Fibroblast of lung (primary cell): ENCODE measurements at places on chromosomes 11 and 22. TPM values are rescaled to one million over a fixed set of nuclear protein-coding genes. Genes with fewer than 3 reads are reported as not detected.
A peak's percentile ranks its signal among the peaks of the same experiment; 100 is the strongest.

GRCh38 chr11:128587415-128587814 is at the start of gene ETS1:
Gene ETS1, minus strand, starts transcription at chr11:128587558. Its CDS starts 14,428 bp downstream, at chr11:128573130.
- peaks cover 2% of the 10 kb centered on the region for H3K4me1 ChIP-seq
- no peak for DNase-seq
- no peaks in the 10 kb centered on the region for H3K36me3 ChIP-seq
- H3K27me3 ChIP-seq = peaks cover 4% of the 10 kb centered on the region
- H3K27ac ChIP-seq = no peak within 1 kb of the TSS

GRCh38 chr11:19374151-19374569 is 133.4 kb upstream of the E2F8 start:
- no peaks in the 10 kb centered on the region for H3K27me3 ChIP-seq
- no peaks in the 10 kb centered on the region for H3K36me3 ChIP-seq
- no peak overlapping the region for H3K27ac ChIP-seq
- peaks cover 22% of the 10 kb centered on the region for H3K4me1 ChIP-seq

DNA sequence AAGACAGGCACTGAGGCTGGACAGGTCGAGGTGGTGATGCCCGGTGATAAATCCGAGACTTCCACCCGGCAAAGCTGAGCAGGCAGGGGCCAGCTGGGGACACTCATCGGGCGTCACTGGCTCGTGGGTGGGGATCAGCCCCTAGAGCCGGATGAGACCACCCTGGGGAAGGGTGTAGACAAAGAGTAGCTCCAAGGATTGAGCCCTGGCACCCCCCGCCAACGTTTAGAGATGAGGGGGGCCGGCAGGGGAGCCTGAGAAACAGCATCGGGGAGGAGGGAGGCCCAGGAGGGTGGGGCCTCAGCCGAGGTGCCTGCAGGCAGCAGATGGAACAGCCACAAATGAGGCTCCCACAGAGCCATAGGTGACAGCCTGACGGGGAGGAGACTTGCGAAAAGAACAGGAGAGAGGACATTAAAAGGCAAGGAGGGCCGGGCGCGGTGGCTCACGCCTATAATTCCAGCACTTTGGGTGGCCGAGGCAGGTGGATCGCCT is 27.4 kb upstream of the CBX7 start:
- H3K4me1 ChIP-seq = peaks cover 31% of the 10 kb centered on the region
- no peak overlapping the region for H3K27ac ChIP-seq
- H3K4me3 ChIP-seq = no peak overlapping the region
- DNase-seq = no peak
- no peaks in the 10 kb centered on the region for H3K36me3 ChIP-seq

DNA sequence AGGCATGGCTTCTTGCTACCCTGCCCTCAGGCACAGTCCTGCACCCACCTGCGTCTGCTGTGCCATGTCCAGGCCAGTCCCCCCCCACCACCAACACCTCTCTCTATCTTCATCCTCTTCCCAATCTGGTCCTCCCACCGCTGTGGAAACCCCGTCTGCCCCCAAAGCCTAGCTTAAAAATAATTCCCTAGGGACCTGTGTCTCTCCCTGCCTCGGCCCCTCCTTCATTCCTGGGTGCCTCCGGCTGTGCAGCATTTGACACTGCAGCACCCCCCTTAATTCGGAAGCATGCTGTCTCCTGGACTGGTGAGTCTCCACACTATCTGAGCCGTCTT is 2.5 kb upstream of the ASCL2 start:
- H3K27ac ChIP-seq = no peak overlapping the region
- H3K36me3 ChIP-seq = no peaks in the 10 kb centered on the region
- H3K4me3 ChIP-seq = no peak overlapping the region
- H3K4me1 ChIP-seq = no peaks in the 10 kb centered on the region
- peaks cover 8% of the 10 kb centered on the region for H3K27me3 ChIP-seq

DNA sequence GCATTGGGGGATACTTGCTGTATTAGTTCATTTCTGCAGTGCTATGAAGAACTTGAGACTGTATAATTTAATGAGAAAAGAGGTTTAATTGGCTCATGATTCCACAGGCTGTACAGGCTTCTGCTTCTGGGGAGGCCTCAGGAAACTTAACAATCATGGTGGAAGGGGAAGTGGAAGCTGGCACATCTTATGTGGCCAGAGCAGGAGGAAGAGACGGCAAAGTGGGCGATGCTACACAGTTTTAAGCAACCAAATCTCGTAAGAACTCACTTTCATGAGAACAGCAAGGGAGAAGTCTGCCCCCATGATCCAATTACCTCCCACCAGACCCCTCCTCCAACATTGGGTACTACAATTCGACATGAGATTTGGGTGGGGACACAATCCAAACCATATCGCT is 55.1 kb downstream of the TMPRSS5 start:
- no peak for DNase-seq
- no peaks in the 10 kb centered on the region for H3K27me3 ChIP-seq
- no peaks in the 10 kb centered on the region for H3K36me3 ChIP-seq
- H3K4me1 ChIP-seq = no peaks in the 10 kb centered on the region

DNA sequence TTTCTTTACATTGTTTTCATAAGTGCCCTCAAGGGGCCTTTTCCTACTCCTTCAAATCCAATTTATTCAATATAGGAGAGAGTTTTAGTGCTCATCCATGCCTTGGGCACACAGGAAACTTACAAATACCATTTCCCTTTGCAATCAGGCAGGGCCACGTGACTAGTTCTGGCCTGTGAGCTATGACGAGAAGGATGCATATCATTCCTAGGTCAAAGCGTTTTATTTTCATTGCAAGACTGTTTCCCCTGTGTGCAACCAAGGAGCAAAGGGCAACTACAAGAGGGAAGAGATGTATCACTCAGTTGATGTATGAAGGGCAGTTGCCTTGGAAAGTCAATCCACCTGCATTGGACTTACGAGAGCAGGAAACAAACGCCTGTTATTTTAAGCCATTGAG is 1.9 kb upstream of the TRAF6 start:
- no peak overlapping the region for H3K27ac ChIP-seq
- no peaks in the 10 kb centered on the region for H3K27me3 ChIP-seq
- peaks cover 2% of the 10 kb centered on the region for H3K4me1 ChIP-seq
- no peak overlapping the region for H3K4me3 ChIP-seq

DNA sequence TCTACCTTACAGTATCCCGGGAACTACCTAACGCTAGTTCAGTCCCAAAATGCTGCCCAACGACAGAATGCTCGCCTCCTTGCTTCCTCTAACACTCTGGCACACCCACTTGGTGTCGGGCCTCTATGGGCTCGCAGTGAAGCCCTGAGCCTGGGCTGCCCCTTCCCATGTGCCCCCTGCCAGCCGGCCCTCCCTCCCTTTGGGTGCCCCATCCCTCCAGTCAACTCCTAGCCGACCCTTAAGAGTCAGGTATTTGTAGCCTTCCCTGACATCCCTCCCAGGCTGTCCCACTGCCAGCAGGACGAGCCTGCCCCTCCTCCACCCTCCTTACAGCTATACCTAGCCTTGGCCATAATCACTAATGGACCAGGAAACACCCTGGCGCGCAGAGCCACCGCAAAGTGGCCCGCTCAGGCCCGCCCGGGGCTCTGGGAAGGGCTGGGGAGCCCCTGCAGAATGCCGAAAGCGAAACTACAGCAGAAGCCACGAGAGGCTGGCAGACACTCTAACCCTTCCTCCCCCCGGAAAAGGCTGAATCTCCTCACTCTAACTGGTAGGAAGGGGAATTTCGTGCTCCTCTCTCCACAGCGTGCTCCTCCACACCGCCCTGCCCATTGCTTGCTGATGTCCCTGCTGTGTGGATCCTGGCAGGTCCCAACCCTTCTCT is 8.2 kb downstream of the CBX7 start:
- no peaks in the 10 kb centered on the region for H3K36me3 ChIP-seq
- H3K4me1 ChIP-seq = peaks cover 3% of the 10 kb centered on the region
- peak overlapping the region; percentile 96 for H3K4me3 ChIP-seq
- peak; percentile 38 for DNase-seq

DNA sequence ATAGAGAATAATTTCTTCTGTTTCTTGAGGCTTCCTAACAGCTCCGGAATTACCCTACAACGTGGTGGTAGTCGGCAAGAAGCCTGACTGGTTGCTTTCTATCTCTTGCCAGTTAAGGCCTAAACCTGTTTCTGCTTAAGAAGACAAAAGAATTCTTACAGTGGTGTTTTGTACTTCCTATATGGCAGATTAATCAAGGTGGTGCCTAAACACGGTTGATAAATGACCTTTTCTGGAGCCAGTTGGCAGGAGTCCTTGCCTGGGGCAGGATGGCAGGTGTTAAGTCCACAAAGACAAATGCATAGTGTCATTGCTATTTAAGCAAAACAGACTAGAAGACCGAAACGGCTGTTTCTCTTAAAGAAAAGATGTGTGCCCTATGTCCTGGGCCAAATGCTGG is 9.9 kb downstream of the GVQW3 start:
- no peaks in the 10 kb centered on the region for H3K36me3 ChIP-seq
- DNase-seq = peak; percentile 60
- no peak overlapping the region for H3K4me3 ChIP-seq
- no peaks in the 10 kb centered on the region for H3K27me3 ChIP-seq
- H3K27ac ChIP-seq = no peak overlapping the region

- peaks cover 19% of the 10 kb centered on the region for H3K4me1 ChIP-seq
- no peaks in the 10 kb centered on the region for H3K27me3 ChIP-seq
- H3K4me3 ChIP-seq = no peak overlapping the region
- H3K27ac ChIP-seq = peak overlapping the region; percentile 79
Observed at GRCh38 chr11:67278135-67278938, 10.8 kb upstream of the ANKRD13D start.

GRCh38 chr11:63838678-63839507 is at the start of gene MARK2:
Gene MARK2, plus strand, starts transcription at chr11:63839110. Its CDS starts 397 bp downstream, at chr11:63839507.
- H3K27me3 ChIP-seq = no peaks in the 10 kb centered on the region
- H3K36me3 ChIP-seq = no peaks in the 10 kb centered on the region
- peak; percentile 98 for DNase-seq
- H3K4me1 ChIP-seq = peaks cover 13% of the 10 kb centered on the region
- peak within 1 kb of the TSS; percentile 44 for H3K27ac ChIP-seq
- H3K4me3 ChIP-seq = peak within 1 kb of the TSS; percentile 58

- no peaks in the 10 kb centered on the region for H3K4me1 ChIP-seq
- no peaks in the 10 kb centered on the region for H3K27me3 ChIP-seq
- H3K27ac ChIP-seq = no peak overlapping the region
- no peaks in the 10 kb centered on the region for H3K36me3 ChIP-seq
Observed at GRCh38 chr22:46956498-46957215, 194.2 kb downstream of the TBC1D22A start.

DNA sequence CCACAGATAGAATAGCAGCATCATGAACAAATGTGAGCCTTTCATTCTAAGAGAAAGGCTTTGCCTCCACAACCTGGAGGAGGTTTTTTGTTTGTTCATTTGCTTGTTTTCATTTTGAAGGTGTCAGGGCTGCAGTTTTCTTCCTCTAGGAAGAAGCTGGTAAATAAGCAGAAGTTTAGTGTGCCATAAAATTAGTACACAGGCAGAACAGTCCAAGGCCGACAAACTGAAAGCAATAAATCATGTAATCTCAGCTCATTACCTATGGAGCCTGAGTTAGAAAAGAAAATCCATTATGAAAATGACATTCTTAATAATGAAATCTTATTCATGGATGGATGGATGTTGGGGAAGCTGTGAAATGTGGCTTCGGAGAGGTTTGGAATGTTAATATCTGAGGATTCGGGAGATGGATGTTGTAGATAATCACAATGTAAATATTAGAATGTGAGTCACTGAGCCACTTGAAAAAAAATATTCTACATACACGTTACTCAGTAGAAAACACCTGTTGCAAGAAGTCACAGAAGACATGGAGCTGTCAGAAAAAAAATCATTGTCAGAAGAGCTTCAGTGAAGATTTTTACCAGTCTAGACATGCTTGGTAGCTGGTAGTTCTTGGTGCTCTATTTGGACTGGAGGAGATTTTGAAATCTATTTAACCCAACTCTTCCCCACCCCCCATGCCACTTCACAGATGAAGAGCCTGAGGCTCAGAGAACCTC is 15.0 kb upstream of the ZDHHC13 start:
- peaks cover 16% of the 10 kb centered on the region for H3K27me3 ChIP-seq
- no peaks in the 10 kb centered on the region for H3K36me3 ChIP-seq
- DNase-seq = no peak
- H3K4me1 ChIP-seq = no peaks in the 10 kb centered on the region

DNA sequence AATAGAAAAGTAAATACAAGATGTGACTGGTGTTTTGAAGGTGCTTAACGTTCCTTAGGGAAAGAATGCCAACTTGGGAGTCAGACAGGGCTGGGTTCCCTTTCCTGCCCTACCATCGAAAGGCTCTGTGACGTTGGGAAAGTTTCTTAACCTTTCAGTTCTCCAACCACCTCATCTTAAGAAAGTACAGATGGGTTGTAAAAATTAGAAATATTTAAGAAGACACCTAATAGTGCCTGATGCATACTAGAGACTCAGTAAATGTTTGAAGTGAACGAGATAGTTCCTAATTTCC is 1.1 kb downstream of the GTPBP1 start:
- no peaks in the 10 kb centered on the region for H3K36me3 ChIP-seq
- peaks cover 7% of the 10 kb centered on the region for H3K4me1 ChIP-seq
- H3K27ac ChIP-seq = peak overlapping the region; percentile 95

GRCh38 chr11:70549386-70549785 is 151.1 kb downstream of the CTTN start:
- H3K27ac ChIP-seq = no peak overlapping the region
- no peak for DNase-seq
- H3K4me1 ChIP-seq = no peaks in the 10 kb centered on the region
- H3K27me3 ChIP-seq = no peaks in the 10 kb centered on the region
- no peaks in the 10 kb centered on the region for H3K36me3 ChIP-seq

GRCh38 chr11:396511-396947 is 2.5 kb downstream of the PKP3 start:
- no peak overlapping the region for H3K27ac ChIP-seq
- peak overlapping the region; percentile 43 for H3K4me3 ChIP-seq
- no peaks in the 10 kb centered on the region for H3K36me3 ChIP-seq
- DNase-seq = peak; percentile 29
- H3K4me1 ChIP-seq = peaks cover 10% of the 10 kb centered on the region
- H3K27me3 ChIP-seq = no peaks in the 10 kb centered on the region

DNA sequence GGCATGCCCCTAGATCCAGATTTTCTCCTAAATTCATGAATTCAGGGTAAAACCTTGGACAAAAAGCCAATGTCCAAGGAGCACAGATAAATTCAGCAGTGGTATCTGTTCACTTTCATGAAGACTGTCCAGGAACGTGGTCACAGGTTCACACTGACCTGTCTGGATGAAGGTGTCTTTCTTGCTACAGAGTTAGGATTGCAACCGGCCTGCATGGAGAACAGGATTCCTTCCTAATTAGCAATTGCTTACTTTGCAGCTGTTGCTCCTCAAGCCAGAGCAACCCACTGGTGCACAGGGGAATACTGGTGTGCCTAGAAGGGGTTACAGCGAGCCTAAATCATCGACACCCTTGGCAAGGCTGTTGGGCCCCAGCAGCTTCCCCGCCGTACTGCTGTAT is 47.6 kb downstream of the LMO2 start:
- H3K27ac ChIP-seq = no peak overlapping the region
- no peaks in the 10 kb centered on the region for H3K36me3 ChIP-seq
- no peak overlapping the region for H3K4me3 ChIP-seq
- peaks cover 20% of the 10 kb centered on the region for H3K27me3 ChIP-seq
- H3K4me1 ChIP-seq = no peaks in the 10 kb centered on the region

RFPL3 gene
- total RNA-seq = not detected in 2 replicates

MEI1 gene
- 0.26 and 0.33 TPM in 2 replicates for total RNA-seq

TMEM41B gene
- 48.8 and 59.1 TPM in 2 replicates for total RNA-seq

KRTAP5-8 gene
- total RNA-seq = not detected in 2 replicates

YWHAH gene
- total RNA-seq = 63.4 and 77.5 TPM in 2 replicates

RHOD gene
- 12.9 and 13.4 TPM in 2 replicates for total RNA-seq
